Hematopoietic multipotent progenitor cell (in vitro differentiated cells): ENCODE measurements at places on chromosomes 4 and X. TPM values are rescaled to one million over a fixed set of nuclear protein-coding genes. Genes with fewer than 3 reads are reported as not detected.

DNA sequence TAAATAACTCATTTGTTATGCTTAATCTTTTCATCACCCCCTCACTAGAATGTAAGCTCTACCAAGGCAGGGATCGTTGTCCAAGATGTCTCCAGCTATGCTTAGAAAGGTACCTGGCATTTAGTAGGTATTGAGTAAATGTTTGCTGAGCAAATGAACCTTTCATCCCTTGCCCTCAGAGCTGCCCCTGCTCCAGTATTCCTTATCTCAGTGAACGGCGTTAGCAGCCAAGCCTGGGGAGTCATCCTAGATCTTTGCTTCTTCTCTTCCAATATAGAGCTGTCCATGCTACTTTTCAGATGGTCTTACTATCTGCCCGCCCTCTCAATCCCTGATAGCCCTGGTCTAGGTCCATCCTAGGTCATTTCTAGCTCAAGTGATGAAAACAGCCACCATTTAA lies 188.4 kb downstream of the NR3C2 start:
- DNase-seq: no peak

- DNase-seq: no peak
Observed at GRCh38 chr4:182502064-182502463, 258.9 kb downstream of the TENM3 start.

The AFM gene
- total RNA-seq: not detected

DNA sequence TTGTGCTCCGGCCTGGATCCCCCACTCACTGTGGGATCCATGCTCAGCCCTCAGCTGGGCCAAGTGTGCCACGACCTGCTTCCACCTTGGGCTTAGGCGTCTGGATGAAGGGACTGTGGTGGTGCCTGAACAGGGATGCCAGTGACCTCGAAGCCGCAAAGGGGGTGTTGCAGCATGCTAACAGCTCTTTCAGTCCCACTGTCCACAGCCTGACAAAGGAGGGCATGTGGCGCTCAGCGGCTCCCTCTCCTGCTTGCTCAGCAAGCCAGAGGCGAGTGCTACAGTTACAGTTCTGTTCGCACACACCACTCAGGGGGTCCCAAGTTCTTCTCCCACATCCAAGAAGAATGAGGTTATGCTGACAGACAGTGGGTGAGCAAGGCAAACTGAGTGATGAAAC lies 5.2 kb upstream of the IGBP1 start:
- DNase-seq: no peak
